ENCODE measurements at places on chromosomes 2 and 18.

GRCh38 chr2:105361102-105361889 is 24.0 kb downstream of the C2orf49 start:
- DNase-seq: no peak

DNA sequence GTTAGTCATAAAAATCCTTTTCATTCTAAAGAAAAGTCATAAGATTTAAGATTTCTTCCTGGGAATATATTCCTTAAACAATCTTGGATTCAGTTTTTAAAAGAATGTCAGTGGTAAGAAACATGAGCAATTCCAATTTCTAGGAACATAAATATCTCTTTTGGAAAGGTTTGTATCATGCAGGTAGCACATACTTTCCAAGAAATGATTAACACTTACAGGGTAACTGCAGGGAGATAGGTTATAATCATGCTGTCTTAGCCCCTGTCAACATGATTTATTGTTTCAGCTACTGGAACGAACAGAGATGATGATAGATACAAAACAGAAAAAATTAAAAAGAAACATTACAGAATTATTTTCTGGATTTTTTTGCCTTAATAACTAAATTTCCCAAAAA is 1537.7 kb downstream of the LRP1B start:
- DNase-seq: no peak

GRCh38 chr2:143345887-143346787 is 216.9 kb downstream of the ARHGAP15 start:
- DNase-seq: no peak

- no peak for DNase-seq
Measured at GRCh38 chr2:15893689-15894480, 46.5 kb upstream of the MYCN start.

GRCh38 chr2:148102641-148103040 is 81.8 kb downstream of the MBD5 start:
- DNase-seq: no peak
